ENCODE measurements at places on chromosomes 3 and 15.

GRCh38 chr15:48682942-48683651 lies 37.6 kb upstream of the FBN1 start:
- no peak for DNase-seq

DNA sequence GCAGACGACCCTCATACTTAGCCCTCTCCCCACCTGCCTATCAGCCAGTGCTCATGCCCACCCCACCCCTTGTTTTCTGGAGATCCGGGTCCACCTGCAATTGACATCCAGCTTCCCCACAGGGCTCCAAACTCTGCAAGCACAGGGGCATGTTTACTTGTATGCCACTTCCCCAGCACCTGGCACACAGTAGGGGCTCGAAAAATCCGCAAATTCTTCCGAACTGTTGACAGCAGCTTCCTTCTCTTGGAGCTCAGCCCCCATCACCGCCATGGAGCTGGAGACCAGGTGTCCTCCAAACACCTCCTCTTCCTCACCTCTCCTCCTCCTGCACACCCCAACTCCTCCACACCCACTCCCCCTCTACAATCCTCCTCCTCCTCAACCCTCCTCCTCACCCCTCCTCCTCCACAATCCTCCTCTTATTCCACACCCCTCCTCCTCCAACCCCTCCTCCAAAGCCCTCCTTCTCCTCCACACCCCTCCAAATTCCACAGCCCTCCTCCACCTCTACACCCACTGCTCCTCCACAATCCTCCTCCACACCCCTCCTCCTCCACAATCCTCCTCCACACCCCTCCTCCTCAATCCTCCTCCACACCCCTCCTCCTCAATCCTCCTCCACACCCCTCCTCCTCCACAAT lies 70.4 kb upstream of the BLM start:
- no peak for DNase-seq

- DNase-seq, result peak; percentile 29
These were observed 9.2 kb downstream of the LZTFL1 start for GRCh38 chr3:45832699-45833098.

DNA sequence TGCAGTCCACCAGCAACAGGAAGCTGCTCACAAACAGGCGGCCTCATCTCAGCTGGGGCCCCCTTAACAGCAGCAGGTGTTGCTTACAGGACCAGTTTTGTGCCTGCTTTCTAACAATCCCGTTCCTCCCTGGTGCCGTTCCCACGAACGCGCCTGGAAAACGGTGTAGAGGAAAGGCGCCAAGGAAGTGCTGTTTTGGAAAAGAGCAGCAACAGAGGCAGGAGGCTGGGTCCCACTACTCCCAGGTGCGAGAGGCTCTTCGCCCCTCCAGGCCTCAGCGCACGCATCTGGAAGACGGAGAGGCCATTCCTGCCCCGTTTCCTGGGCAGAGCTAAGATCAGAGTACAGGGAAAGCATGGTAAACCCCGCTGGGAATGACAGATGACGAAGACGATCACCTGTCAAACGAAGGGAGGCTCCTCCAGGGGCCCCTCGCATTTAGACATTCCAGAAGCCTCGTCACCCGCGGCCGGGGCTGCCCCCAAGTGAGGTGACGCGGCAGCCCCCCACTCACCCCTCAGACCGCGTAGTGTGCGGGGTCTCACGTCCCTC lies 603 bp downstream of the SCAPER start:
- peak; percentile 57 for DNase-seq

GRCh38 chr3:187445356-187445755 lies 77.2 kb downstream of the RTP4 start:
- no peak for DNase-seq

- DNase-seq, result no peak
These were observed 62.8 kb downstream of the XXYLT1 start for GRCh38 chr3:195208183-195208582.

- DNase-seq, result no peak
These were observed 142.7 kb downstream of the NSMCE3 start for GRCh38 chr15:29126821-29127461.

- DNase-seq, result peak; percentile 99
These were observed 110.5 kb downstream of the PGPEP1L start for GRCh38 chr15:98896802-98897732.

DNA sequence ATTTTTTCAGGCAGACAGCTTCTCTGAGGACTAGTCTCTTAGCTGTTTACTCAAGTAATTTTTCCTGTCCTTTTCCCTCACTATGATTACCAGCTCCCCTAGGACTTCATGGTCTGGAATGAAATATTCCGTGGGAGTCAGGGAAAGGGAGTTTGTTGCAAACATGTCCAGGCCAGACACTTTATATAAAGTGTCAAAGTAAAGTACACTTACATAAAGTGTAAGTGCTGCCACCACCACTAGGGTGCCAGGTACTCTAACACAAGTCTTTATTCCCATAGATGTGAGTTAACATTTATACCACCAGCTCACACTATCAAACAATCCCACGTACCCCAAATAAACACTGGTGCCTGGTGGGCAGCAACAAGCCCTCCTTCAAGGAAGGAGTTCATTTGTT lies 179.8 kb downstream of the SNRPN start:
- DNase-seq, result no peak

DNA sequence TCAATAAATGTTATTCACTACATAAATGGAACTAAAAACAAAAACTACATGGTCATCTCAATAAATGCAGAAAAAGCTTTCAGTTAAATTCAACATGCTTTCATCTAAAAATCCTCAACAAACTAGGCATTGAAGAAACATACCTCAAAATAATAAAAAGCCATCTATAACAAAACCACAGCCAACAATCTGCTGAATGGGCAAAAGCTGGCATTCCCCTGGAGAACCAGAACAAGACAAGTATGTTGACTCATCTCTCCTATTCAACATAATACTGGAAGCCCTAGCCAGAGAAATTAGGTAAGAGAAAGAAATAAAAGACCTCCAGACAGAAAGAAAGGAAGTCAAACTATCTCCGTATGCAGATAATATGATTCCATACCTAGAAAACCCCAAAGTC lies 759.9 kb downstream of the EPHA3 start:
- DNase-seq, result no peak

GRCh38 chr3:109337393-109337792 lies at the start of gene DPPA4:
DPPA4 (minus strand) TSS chr3:109337546; CDS start chr3:109337517, 29 bp downstream.
- no peak for DNase-seq

DNA sequence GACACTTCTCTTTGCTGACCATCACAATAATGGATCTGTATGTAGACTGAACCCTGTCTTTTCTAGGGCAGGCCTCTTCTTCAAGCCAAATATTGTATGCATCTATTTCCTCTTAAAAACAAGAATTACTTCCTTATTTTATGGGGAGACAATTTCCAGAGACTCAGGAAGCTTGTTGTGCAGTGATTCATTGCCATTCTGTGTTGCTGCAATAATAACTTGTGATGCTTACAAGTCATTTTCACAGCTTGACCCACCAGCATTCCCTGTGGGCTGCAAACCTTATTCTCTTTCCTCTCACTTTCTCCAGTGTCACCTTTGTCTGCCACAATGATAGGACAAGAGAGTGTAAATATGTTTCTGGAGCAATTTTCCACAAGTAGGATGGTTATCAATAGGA lies 276.7 kb upstream of the SGO1 start:
- DNase-seq, result no peak

DNA sequence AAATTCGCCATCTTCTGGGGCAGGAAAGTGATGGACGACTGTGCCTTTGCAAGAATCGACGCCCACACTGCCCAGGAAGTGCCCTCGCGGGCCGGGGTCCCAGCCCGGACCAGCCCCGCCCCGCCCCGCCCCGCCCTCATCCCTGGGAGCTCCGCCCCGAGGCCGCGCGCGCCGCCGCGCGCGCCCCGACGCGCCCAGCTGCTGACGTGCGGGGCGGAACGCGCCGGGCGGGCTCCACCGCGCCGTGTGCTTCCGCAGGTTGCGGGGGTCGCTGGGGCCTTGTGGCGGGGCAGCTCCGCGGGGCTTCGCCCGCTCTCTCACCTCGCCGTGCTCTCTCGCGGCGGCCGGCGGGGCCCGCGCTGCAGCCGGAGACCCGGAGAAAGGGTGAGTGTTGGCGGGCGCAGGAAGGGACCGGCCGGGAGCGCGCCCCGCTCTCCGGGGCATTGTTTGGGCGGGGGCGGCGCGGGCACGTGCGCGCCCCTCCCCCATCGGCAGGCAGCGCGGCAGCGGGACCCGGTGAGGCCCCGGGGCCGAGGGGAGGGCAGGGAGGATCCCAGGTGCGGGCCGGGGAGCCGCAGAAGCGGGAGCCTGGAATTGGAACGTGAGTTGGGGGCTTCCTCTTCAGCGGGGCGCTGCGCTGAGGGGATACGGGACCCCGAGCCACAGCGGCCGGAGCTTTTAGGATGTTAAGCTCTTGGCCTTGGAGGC lies at the start of gene YEATS2:
YEATS2 (plus strand) TSS at position 188 of the 708 bp plus-strand sequence. CDS start 17,366 bp downstream, outside the sequence.
- peak; percentile 90 for DNase-seq

GRCh38 chr3:101531473-101532086 lies 18.6 kb upstream of the SENP7 start:
- no peak for DNase-seq

GRCh38 chr3:8739757-8740504 lies 6.3 kb downstream of the CAV3 start:
- DNase-seq, result peak; percentile 93

DNA sequence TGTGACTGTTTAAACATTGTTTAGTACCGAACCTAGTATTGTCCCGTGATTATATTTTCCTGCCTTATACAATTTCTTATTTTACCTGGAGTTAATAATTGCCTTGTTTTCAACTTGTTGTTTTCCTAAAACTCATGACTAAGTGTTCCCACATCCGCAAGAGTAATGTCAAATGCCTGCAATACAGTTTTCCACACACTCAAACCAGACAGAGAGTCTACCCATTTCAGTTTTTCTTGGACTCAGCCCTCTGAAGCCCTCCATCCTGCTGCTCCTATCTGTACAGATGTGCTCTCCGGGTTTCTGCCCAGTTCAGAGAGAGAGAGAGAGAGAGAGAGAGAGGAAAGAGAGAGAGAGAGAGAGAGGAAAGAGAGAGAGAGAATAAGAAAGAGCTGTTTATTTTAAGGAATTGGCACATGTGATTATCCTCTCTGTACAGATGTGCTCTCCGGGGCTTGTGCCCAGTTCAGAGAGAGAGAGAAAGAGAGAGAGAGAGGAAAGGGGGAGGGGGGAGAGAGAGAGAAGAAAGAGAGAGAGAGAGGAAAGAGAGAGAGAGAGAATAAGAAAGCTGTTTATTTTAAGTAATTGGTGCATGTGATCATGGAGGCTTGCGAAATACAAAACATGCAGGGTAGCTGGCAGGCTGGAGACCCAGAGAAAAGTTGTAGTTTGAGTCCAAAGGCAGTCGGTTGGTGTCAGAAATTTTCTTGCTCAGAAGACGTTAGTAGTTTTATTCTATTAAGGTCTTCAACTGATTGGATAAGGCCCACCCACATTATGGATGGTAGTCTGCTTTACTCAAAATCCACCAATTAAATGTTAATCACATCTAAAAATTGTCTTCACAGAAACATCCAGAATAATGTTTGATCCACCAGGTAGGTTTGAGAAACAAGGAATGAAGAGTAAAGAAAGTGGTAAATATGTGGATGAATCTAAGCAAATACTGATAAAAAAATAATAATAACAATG lies 104.1 kb upstream of the GOLGA8J start:
- no peak for DNase-seq

- DNase-seq, result peak; percentile 24
These were observed 16.7 kb upstream of the CCDC174 start for GRCh38 chr3:14634763-14635400.

DNA sequence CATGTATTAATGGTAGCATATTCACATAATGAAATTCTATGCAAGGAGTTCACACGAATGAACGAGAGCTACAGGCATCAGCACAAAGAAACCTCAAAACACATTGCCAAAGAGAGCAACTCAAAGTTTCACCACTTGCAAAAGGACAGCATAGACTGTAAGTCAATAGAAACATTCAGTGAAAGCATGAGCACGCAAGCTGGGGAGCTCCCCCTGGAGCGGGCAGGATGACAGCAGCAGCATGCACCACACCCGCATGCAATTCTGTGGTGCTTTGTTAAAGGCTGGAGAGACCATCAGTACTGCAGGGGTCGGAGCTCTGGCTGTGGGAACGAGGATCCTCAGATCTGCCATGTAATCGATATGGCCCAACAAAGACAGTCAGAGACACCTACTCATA lies 18.7 kb downstream of the OCA2 start:
- no peak for DNase-seq

GRCh38 chr3:96700322-96701315 lies 113.8 kb upstream of the EPHA6 start:
- DNase-seq, result no peak

DNA sequence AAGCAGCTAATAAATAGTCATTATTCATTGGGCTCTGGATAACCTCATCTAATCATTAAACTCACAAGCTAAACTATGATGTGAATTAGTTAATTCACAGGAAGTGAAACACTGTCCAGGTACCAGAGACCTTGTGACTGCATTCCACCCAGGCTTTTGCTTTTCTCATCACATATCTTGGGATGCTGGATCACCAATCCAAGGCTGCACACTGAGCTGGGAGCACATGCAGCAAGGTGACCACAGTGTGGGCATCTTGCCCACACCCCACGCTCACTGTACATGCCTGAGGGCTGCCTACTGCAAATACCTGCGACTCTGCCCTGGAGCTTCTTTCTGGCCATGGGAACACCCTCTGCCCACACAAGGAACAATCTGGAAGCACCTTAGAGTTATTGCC lies 40.6 kb upstream of the TNFAIP8L3 start:
- DNase-seq, result no peak

- no peak for DNase-seq
These were observed 19.9 kb downstream of the SHOX2 start for GRCh38 chr3:158086361-158086760.

- DNase-seq, result no peak
These were observed 166.5 kb upstream of the THRB start for GRCh38 chr3:24661175-24661584.

GRCh38 chr15:91866971-91867372 lies 13.5 kb downstream of the SLCO3A1 start:
- peak; percentile 82 for DNase-seq

DNA sequence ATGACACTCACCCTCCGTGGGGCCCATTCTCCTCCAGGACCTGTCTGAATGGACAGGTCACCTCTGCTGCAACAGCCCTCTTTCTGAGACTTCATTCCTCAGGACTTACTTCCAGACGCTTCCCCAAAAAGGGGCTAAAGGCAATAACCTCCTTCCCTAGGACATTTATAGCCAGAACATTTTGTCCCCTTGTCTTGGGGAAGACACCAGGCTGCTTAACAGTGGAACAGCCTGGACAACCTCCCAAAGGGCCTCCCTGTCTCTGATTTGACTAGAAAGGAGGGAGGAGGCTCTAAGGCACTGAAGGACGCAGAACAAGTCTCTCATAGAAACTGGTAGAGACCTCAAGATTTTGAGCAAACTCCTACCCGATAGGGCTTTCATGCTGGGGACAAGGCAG lies 32.7 kb downstream of the ADCY5 start:
- no peak for DNase-seq

DNA sequence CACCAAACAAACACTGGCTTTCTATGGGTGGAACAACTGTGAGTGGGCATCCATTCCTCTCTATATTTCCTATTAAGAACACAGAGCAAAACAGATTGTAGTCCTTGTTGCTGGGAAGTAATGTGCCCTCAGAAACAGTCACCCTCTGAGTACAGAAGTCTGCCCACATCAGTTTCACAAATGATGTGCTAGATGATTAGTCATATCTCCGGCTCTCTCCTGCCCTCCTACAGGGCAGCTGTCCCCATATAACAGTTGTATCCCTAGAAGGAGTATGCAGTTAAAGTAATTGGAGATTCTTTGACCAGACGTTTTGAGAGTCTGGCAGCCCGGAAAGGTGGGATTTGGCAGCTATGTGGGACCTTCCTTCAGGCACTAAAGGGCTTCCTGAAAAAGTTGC lies 159.9 kb downstream of the APBA2 start:
- DNase-seq, result peak; percentile 8

Measured in RWPE1 (cell line).